Right atrium auricular region (tissue), 2 donors: ENCODE measurements at places on chromosomes 7 and 10.

DNA sequence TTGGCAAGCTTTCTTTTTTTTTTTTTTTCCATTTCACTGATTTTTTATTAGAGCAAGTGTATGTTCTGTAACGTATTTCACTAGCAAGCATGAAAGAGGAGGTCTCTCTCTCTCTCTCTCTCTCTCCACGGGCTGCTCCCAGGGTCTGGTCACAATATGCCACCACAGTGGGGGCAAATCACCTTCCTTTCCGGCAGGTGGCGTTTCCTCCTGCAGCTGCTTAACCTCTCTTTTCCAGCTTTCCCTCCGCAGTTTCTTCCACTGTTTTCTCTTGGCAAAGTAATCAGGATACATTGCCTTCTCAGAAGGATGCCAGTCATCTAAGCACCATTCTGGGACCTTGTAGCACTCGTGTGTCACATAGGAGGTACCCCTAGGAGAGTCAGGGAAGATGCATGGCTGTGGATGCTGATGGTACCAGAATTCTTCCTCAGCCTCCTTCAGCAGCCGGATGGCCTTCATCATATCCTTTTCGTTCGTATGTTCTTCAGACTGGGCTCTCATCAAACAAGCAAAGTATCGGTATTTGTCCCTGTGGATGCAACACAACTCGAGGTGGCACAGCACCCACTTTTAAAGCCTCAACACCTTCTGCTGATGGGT lies 197.3 kb upstream of the PODXL start:
- no peak for DNase-seq

- no peak for DNase-seq
Observed at GRCh38 chr10:80460399-80461207, 6.5 kb downstream of the TSPAN14 start.

DNA sequence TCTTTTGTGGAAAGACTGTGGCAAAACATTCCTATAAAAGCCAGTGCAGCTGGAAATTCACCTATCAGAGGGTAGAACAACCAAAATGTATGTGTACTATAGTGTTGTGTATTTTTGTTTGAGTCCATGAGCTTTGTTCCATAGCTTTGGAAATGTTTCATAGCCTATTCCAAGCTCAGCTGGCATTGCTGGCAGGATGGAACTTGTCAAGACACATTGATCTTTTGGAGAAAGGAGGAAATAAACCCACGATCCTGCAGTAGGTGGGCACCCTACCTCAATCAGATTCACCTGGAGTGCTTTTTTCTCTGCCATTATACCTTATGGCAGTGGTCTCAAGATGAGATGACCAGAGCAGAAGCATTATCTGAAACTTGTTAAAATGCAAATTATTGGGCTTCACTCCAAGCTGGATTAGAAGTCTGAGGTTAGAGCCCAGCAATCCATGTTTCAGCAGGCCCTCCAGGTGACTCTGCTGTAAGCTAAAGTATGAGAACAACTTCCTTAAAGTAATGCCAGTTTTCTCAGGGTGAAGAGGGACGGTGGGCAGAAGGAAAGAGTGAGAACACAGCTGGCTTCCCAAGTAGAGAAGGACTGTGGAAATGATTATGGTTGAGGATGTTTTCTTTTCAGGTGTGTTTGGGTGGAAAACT lies 30.3 kb upstream of the CDK1 start:
- no peak for DNase-seq

GRCh38 chr7:70233776-70234175 lies 635.5 kb downstream of the AUTS2 start:
- no peak for DNase-seq

DNA sequence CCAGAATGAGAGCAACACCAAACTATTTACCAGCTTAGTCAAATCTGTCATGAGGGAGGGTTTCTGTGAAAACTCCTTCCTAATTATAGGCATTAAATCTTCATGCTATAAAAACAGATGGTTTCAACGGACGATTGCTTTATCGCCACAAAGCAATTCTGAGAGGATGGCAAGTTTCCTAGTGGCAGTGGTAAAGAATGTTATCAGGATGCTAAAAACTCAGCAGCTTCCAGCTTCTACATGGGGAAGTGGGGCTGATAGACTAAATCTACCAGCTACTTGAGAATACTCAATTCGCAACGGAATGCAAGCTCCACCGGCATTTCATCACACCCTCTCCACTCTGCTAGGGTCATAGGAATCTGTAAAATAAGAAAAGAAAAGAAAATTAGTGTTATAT lies 41.8 kb downstream of the JCAD start:
- no peak for DNase-seq

- DNase-seq = no peak
Observed at GRCh38 chr10:48683868-48684267, 805 bp upstream of the WDFY4 start.

DNA sequence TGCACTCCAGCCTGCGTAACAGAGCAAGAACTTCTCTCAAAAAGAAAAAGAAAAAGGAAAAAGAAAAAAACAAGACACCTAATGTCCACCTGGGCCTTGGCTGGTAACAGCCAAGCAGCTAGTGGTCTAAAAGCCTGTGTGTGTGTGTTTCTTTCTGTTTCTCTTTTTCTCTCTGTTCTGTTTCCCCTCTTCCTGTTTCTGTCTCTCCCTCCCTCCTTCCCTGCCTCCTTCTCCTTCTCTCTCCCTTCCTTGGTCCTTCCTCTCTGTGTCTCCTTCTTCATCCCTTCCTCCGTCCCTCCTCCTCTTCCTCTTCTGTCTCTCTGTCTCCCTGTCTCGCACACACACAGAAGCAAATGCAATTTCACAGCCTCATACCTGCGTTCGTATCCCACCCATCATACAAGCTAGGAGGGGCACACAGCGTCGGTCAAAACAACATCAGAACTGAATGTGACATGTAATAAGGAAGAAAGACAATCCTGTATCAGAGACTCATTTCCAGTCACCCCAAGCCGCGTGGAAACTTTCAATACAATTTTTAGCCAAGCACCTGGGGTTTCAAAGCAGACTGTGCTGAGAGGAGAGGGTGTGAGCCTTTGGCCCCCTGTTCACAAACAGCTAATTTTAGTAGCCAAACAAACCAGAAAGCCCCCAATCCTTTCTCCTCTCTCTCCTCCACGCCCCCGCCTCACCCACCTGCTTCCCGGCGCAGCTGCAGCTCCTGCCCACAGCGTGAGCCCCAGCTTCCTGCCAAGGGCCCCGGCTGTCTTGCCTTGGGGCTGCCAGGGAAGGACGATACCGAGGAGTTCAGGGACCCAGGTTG lies 50.2 kb upstream of the GNA12 start:
- no peak for DNase-seq
